GM06990 (cell line): ENCODE measurements at places on chromosomes 7 and 10.

- DNase-seq, result no peak
Measured at GRCh38 chr10:78605800-78606350, 462.9 kb upstream of the ZMIZ1 start.

GRCh38 chr7:45151131-45151684, 6.4 kb upstream of the RAMP3 start:
- no peak for DNase-seq

DNA sequence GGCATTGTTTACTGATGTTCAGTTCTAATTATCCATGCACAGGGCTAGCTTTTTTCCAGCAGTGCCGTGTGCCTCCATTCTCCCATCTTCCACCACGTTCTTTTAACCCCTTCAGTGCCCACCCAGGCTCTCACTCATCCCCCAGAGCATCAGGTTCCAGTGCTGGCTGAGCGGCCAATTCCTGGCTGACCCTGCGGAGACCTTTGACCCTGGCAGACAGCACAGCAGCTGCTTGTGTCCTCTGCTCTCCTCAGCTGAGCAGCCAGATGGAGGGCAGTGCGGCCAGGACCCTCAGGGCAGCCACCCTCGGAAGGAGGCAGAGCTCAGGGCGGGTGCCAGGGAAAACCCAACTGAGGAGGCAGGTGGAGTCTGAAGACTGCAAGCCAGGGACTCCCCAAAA, 48.4 kb downstream of the ZNF503 start:
- no peak for DNase-seq

- peak; percentile 56 for DNase-seq
Measured at GRCh38 chr10:97016728-97017473, 168.9 kb downstream of the SLIT1 start.

- DNase-seq, result no peak
Measured at GRCh38 chr10:108112218-108112617, 947.7 kb upstream of the SORCS1 start.

DNA sequence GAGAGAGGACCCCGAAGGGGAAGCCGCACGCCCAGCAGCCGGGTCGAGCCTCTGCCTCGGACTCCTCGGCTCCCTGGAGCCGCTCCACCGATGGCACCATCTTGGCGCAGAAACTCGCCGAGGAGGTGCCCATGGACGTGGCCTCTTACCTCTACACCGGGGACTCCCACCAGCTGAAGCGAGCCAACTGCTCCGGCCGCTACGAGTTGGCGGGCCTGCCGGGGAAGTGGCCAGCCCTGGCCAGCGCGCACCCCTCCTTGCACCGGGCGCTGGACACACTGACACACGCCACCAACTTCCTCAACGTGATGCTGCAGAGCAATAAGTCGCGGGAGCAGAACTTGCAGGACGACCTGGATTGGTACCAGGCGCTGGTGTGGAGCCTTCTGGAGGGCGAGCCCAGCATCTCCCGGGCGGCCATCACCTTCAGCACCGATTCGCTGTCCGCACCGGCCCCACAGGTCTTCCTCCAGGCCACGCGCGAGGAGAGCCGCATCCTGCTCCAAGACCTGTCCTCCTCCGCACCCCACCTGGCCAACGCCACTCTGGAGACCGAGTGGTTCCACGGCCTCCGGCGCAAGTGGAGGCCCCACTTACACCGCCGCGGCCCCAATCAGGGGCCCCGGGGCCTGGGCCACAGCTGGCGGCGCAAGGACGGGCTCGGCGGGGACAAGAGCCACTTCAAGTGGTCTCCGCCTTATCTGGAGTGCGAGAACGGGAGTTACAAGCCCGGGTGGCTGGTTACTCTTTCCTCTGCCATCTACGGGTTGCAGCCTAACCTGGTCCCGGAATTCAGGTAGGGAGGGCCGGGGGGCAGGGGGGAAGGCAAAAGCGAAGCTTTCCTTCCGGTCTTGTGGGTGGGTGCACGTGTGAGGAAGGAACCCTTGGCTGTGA, 973 bp downstream of the GPR158 start:
- no peak for DNase-seq

DNA sequence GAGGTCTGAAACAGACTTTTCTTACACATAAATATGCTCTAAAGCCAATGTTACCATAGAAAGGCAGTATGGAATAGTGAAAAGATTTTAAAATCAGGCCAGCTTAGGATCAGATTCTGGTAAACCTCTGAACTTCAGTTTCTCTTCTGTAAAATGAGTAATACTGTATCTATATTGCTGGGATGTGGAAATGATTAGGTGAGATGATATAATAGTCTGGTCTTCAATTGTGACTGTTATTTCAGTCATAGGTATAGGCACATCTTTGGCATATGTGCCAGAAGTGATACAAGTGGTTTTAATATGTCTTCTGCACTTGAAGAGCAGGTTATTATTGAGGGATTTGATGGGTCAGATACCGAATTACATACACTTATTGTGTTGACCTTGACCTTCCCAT, 7.2 kb downstream of the ZNF277 start:
- DNase-seq, result no peak

- DNase-seq, result no peak
Measured at GRCh38 chr7:145105561-145105960, 269.7 kb upstream of the TPK1 start.

- DNase-seq, result no peak
Measured at GRCh38 chr10:1605999-1606940, 131.1 kb downstream of the ADARB2 start.

DNA sequence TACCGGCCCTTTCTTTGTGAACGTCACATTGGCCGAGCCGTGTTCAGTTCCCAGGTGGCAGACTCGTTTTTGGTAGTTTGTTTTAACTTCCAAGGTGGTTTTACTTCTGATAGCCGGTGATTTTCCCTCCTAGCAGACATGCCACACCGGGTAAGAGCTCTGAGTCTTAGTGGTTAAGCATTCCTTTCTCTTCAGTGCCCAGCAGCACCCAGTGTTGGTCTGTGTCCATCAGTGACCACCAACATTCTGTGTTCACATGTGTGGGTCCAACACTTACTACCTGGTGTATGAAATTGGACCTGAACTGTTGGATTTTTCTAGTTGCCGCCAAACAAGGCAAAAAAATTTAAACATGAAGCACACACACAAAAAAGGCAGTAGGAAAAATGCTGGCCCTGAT, 9.9 kb upstream of the CSGALNACT2 start:
- no peak for DNase-seq

- DNase-seq, result no peak
Measured at GRCh38 chr10:59337201-59337652, 25.1 kb downstream of the FAM13C start.

GRCh38 chr7:106598663-106599342, 62.2 kb downstream of the CCDC71L start:
- DNase-seq, result peak; percentile 70

DNA sequence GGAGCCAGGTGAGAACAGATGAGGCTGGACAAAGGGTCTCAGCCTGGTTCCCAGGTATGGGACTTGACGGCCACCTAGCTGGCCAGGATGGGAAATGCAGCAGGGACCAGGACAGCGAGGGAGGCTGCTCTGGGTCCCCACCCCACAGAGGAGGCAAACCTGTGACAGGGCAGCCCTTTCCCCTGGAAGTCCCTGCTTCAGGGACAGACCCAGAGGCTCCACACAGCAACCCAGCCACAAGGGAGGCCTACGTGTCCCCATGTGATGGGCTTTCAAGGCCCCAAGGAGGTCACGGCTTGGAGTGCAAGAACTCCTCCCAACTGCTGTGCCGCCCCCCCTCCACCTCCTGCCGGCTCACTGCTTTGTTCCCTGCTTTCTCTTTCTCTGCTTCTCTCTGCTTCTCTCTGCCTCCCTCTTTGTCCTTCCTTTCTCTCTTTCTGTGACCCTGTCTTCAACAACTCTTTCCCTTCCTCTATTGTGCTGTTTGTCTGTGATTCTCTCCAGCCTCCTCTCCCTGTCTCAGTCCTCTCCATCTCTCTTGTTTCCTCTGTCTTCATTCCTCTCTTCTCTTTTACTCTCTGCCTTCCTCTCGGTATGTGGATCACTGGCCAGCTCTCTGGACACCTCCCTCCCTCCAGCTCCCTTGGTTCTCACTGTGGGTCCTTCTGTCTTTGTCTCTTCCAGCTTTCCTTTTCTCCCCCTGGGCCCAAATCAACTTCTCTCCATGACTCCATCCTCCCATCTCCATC, 9.6 kb upstream of the EIF5AL1 start:
- DNase-seq, result no peak

- DNase-seq, result no peak
Measured at GRCh38 chr10:2994221-2994961, 73.0 kb upstream of the PFKP start.

- DNase-seq, result no peak
Measured at GRCh38 chr10:74018241-74018640, 20.3 kb downstream of the VCL start.

DNA sequence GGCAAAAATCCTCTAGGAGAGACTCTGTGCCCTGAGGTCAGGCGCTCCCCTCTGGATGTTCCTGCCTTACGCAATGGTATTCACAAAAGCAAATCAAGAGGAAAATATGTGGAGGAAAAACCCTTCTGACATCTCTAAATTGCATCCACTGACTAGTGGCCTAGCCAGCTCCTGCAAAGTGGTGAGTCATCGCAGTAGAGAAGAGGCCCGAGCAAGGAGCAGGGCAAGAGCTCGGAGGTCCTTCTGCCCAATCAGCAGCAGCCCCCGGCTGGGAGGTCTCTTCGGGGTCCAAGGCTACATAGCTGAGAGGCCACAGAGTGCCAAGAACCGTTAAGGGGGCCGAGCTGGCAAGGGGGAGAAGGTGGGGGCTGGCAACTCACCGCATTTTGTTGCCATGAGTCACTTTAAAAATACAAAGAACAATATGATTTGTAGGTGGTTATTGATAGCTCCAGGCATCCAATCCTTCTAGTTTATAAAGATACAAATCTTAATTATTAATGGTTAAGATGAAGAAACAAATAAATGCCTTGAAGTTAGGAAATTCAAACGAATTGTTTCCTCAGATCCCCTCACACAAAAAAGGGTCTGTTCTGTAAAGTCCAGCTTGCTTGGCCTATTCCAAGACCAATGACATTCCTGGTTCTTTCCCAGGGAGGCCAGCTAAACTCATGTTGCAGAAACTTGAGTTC, 161.6 kb downstream of the PKD1L1 start:
- DNase-seq, result no peak

DNA sequence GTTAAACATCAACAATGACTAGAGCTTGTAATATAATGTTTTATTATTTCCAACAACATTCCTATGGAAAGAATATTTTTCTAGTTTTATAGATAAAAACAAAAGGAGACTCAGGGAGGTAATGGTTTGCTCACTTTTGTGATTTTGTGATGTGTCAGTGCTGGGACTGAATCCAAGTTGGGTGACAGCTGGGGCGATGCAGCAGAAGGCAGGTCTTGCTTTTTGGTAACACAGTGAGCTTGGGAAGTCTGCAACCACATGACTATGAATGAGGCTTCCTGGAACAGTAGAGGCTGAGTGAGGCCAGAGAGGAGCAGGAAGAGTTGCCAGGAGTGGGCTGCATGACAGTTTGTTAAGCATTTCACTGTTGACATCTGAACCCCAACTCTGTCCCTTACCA, 4.9 kb upstream of the YKT6 start:
- no peak for DNase-seq

- DNase-seq, result peak; percentile 11
Measured at GRCh38 chr10:60032723-60033122, 126.4 kb upstream of the CCDC6 start.

GRCh38 chr7:51123322-51124019, 193.1 kb downstream of the COBL start:
- DNase-seq, result no peak

GRCh38 chr7:120256344-120257070, 16.5 kb upstream of the KCND2 start:
- no peak for DNase-seq

DNA sequence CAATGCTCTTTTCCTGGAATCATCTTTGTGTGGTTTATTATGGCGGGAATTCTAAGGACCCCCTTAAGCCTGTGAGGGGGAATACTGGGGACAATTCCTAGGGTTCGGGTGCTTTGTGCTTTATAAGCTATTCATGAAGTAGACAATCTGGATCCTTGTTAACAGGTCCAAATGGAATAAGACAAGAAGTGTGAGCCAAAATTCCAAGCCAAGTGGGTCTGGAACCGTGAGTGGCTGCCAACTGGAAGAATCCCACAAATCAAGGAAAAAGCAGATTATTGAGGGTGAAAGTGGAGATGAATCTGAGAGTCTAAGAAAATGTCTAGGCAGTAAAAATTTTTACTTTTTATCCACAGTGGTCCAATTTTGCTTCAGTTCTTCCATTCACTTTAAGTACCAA, 136.8 kb downstream of the MDFIC start:
- DNase-seq, result no peak

GRCh38 chr7:138958391-138958956, 22.7 kb downstream of the KIAA1549 start:
- no peak for DNase-seq

DNA sequence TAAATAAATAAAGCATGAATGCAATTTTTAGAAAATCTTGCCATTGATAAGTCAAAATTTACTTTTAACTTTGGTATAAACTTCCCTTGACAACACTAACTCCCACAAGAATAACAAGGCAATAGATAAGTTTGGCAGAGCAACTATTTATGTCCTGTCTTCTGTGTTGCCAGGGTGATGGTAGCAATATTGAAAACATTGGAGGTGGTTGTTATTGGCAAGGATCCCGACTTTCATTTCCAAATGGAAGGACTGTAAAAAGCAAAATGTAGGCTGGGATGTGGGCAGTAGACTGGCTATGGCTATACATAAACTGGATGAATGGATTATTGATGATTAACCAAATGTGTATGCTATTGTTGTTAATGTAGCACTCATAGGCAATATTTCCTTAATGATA, 134.9 kb upstream of the CACNA2D1 start:
- no peak for DNase-seq

- no peak for DNase-seq
Measured at GRCh38 chr10:2201534-2202099, 464.3 kb upstream of the ADARB2 start.

- DNase-seq, result no peak
Measured at GRCh38 chr7:19971956-19972355, 198.5 kb upstream of the TMEM196 start.

- DNase-seq, result no peak
Measured at GRCh38 chr10:124547647-124548168, 86.1 kb downstream of the LHPP start.

DNA sequence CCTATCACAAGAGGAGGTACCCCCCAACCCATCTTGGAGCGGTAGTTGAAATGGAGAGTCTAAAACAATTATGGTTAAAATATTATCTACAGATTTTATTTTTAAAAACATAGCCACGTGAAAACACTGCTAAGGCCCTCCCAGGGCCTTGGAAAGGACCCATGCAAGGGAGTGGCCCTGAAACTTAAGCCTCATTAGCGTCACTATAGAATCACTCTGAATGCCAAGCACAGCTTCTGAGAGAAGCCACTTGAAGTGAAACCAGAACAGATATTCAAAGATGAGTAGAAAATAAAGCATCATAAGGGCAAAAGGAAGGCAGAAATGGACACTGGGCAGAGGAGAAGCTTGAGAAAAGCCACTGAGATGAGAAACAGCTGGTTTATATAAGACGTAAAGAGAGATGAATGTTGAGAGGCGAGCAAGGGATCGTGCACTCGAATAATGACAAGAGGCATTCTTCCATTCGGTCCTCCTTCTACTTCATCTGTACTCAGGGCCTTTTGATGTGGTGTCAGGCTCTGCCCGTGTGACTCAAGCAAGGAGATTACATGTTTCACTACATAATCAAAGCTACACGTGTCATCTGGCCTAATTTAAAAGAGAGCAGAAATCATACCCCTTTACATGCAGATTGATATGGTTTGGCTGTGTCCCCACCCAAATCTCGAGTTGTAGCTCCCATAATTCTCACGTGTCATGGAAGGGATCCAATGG, 33.4 kb upstream of the SLC39A12 start:
- peak; percentile 23 for DNase-seq
